ENCODE measurements at places on chromosomes 12 and 14.

- no peak for DNase-seq
These were observed 166.0 kb upstream of the NOS1 start for GRCh38 chr12:117527479-117527855.

DNA sequence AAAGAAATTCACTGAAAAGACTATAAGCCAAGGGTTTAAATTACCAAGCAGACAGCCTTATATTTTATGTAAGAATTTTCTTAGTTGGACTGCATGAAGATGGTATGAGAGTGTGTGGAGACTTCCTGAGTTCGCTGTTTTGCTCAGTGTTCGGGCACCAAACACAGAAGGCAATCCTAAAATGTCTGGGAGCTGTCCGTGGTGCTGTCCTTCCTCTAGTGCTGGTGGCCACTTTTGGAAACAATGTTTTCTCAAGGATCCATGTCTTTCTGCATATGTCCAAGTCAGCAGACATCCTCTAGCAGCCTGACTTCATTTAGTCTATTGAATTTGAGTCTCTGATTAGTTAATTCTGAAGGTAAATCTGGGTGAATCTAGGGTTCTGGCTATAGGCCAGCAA, 135.8 kb downstream of the SLC8A3 start:
- DNase-seq = no peak

DNA sequence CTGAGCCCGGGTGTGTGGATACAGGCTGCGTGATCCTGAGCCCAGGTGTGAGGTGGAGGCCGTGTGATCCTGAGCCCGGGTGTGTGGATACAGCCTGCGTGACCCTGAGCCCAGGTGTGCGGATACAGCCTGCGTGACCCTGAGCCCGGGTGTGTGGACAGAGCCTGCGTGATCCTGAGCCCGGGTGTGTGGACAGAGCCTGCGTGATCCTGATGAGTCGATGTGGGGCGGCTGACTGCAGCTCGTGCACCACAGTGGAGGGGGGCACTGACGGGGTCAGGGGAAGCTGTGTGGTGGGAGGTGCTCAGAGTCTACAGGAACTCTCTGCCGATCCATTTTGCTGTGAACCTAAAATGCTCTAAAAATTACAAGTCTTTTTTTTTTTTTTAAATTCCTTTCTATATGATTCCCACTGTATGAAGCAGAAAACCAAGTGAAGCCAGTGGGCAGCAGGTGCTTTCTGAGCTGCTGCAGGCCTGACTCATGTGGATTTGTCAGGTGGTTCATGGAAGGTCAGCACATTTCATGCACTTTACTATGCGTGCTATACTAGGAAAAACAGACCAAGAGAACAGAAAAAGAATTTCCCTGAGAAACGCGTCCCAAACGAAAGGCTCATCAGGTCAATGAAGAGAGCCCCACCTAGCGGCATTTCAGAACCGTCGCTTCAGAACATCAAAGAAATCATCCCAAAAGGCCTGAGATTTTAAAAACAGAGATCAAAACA, 19.3 kb downstream of the BRF1 start:
- DNase-seq = no peak

DNA sequence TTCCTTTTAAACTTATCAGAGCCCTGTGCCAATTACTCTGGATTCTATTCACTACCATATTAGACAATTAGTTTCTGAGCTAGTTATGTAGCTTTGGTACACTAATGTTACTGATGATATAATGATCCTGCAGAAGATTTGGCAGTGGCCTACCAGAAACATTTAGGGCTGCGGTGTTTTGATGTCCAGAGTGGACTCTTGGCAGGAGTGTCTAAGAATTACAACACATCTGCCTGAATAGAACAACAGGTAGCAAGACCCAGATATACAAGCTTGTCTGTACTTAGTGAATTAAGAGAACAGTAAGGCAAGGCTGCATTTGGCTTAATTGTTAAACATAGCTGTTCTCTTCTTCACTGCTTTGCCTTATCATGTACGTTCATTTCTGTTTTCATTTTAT, 691.6 kb upstream of the FBXO33 start:
- DNase-seq = no peak

GRCh38 chr14:24058951-24059475, 7.2 kb downstream of the CARMIL3 start:
- no peak for DNase-seq

GRCh38 chr12:110149086-110149660, 25.0 kb downstream of the IFT81 start:
- DNase-seq = no peak

- no peak for DNase-seq
These were observed 36.4 kb downstream of the PITPNM2 start for GRCh38 chr12:123114304-123115083.

DNA sequence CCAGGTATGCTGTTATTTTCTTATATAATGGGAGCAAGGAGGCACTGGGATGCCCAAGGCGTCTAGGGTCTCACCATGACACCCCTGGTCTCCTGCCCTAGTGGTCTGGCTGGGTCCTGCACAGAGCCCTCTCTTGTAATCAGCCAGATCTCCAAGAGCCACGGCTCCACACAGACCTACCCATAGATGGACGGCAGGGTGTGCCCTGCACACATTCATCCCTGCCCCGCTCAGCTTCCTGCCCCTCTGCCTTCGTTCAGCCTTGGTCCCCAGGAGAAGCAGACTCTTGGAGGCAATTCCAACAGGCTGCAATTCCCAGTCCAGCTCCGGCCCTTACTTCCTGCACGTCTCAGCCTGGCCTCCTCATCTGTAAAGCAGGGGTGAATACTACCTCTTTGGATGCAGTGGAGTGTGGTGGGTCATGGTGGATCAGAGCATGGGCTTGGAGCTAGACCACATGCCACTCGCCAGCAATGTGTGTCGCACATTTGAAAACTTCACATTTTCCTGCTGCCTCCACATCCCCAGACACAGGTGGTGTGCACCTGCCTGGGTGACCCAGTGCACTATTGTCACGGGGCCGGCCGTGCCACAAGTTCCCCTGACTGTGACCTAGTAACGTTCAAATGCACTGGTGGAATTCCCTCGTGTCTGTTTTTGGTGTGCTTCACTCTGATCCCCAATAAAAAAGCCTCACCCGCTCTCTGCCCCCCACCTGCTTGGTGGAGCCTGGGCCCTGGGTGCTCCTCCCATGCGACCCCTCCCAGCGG, 171.1 kb upstream of the PRMT8 start:
- no peak for DNase-seq

DNA sequence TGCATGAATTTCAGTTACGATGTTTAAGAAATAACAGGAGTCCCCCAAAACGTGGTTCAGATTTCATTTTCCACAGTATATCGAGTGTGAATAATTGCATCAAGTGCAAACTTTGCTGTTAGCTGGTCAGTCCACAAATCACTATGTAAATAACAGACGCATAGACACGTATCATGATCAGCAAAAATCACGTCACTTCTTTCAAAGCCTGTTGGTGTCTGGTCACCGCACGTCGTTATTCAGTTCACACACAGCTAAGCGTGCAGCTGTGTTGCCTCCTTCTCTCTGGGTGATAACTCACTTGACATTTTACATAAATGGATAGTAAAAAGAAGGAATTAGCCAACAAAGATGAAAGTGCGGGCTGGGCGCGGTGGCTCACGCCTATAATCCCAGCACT, 126.8 kb upstream of the MED13L start:
- DNase-seq = no peak
